ENCODE measurements at places on chromosomes 3 and 15.

GRCh38 chr3:169240786-169241486 lies 422.6 kb downstream of the MECOM start:
- DNase-seq, result no peak

GRCh38 chr15:67305506-67305905 lies 50.9 kb downstream of the IQCH start:
- DNase-seq, result no peak

DNA sequence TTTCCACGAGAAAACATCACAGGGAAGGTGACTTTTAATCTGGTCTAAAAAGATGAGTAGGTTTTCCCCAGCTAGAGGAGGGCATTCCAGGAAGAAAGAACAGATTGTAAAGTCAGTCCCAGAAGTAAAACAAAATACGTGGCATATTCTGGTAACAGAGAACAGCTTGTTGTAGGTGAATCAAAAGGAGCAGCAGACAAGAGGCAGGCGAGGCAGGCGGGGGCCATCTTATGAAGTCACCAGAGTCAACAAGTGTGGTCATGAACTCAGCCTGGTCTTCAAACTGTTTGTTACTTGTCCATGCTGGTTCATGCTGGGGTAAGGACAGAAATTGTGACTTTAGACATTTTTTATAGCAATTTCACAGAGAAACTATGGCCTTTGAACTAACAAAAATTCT lies 4.0 kb upstream of the POPDC2 start:
- DNase-seq, result no peak

DNA sequence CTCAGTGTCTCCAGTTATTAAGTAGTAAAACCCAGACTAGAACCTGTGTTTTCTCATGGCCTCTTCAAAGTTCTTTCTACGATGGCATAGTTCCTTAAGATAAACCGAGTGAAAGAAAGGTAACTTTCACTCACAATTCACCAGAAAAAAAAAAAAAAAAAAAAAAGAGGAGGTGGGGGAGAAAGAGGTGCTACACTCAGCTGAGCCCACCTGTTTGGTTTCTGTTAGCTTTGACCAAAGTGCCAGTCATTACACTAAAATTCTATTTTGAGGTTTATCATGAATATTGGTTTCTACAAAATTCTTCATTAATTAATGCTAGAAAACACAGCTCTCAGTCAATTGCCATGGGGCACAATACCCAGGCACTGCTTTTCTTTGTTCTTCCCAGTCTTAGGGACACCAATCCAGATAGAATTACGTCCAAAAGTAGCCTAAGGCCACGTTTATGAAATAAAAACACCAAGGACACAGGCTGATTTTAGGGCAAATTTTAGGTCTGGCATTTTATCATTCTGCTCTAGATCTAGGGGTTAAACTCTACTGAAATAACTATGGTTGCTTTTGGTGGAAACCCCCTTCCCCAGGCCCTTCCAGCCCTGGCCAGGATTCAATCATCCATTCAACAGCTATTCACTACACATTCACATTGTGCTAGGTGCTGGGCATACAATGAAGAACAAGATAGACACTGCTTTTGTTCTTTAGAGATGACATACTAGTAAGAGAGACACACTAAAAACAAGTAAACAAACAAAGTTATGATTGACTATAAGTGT lies 1097.8 kb downstream of the FHIT start:
- DNase-seq, result no peak

DNA sequence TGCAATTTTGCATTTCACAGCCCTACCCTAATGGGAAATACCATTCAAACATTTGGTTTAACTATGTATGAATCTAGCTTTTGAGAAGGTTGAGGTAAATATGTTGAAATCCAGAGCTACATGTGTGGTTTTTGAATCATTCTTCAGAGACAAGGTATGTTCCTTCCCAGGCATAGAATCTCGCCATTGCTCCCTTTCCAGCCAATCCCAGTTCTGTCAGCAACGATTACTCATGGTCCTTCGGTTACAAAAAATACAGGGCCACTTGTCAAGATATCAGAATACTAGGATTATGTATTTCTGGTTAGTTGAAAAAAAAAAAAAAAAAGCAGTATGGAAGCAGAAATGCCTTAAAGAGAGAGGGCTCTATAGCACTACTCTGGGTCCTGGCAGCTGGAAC lies 182.4 kb downstream of the RBMS3 start:
- no peak for DNase-seq

- no peak for DNase-seq
Observed at GRCh38 chr3:23807424-23808015, 1.8 kb downstream of the UBE2E1 start.

- no peak for DNase-seq
Observed at GRCh38 chr3:186857743-186858142, 15.2 kb downstream of the ADIPOQ start.

DNA sequence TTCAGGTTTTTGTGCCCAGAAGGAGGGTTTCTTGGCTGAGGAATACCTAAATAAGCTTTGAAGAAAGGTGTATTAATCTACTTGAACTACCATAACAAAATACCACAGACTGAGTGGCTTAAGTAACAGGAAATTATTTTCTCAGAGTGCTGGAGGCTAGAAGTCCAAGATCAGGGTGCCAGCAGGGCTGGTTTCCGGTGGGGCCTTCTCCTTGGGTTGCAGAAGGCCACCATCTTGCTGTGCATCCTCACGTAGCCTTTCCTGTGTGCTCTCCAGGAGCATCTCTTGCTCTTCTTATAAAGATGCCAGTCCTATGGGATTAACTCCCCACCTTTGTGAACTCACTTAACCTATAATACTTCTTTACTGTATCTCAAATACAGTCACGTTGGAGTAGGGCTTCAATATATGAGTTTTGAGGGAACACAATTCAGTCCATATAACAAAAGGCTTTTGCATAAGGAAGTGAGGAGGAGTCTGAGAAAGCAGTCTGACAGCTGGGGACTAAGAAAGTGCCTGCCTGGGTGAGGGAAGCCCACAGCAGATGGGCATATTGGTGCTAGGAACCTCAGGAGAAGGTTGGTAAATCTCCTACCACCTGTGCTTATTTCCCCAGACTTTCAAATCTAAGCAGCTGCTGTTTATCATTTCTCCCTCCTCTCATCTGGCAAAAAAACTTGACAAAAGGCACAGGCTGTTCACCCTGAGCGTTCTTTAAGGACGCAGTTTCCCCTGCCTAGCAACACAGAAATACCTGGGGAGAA lies 89.6 kb upstream of the CBLB start:
- DNase-seq, result no peak

- no peak for DNase-seq
Observed at GRCh38 chr3:170513642-170514041, 72.2 kb downstream of the SLC7A14 start.

DNA sequence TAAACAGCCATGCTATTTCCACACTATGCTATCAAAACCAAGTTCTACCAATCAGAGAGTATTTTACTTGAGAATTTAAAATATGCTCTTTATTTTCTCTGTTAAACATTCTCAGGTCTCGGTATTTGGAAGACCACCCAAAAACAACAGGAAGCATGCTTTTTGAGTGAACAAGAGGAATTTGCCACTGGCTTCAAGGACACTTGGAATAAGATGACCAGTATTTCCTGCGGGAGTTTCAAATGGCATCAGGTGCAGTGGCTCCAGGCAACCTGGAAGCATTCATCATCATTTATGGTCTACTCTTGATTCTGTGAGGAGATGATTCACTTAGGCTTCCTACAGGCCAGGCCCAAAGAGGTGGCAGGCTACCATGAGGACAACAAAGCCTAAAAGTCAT lies 305.7 kb upstream of the ATP11B start:
- DNase-seq, result no peak

DNA sequence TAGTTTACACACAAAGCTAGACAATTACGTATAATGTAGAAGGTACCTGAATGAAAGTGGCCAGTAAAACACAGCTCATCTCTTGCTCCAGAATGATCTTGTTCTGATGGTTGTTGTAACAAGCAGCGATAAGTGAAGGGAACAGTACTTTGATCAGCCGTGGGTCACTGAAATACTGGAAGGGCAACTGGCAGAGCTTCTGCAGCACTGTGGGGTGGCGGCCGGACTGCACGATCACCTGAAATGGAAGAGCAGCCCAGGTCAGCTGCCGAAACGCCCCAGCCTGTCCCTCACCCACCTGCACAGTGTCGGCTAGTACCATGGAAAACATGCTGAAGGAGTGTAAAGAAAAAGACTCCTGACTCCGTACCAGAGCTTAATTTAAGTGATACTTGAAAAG lies 17.3 kb downstream of the ISL2 start:
- DNase-seq, result no peak

- peak; percentile 10 for DNase-seq
Observed at GRCh38 chr3:28476194-28476593, 127.6 kb upstream of the AZI2 start.

- no peak for DNase-seq
Observed at GRCh38 chr3:171829841-171830517, 13.2 kb upstream of the TMEM212 start.

GRCh38 chr15:60363087-60363549 lies 34.7 kb downstream of the ANXA2 start:
- no peak for DNase-seq

GRCh38 chr3:64081235-64081630 lies 57.9 kb upstream of the PSMD6 start:
- no peak for DNase-seq

- DNase-seq, result no peak
Observed at GRCh38 chr3:160904691-160905090, 148.7 kb downstream of the PPM1L start.

GRCh38 chr3:50195501-50196252 lies 4.3 kb downstream of the GNAT1 start:
- no peak for DNase-seq

DNA sequence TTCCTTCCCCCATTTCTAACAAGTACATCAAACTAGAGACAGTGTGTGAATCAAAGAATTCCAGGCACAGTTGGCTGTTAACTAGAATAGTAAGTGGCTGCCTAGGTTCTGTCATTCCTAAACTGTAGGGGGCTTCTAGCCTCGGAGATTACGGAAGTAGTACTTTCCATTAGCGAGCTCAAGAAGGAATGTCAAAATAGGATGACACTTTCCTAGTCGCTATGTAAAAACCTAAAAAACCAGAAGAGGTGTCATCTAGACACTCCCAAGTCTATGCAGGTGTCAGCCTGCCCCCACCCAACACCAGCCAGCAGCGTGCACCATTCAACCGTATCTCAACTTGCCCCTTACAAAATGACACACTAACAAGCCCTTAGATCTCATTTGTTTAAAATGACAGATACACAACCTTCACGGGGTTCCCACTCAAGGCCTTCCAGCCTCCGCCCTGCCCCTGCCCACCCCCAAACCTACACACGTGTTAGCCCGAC lies 874 bp downstream of the INO80 start:
- no peak for DNase-seq

- no peak for DNase-seq
Observed at GRCh38 chr3:147269907-147270306, 136.4 kb downstream of the ZIC4 start.

GRCh38 chr3:135056733-135057310 lies 261.8 kb downstream of the EPHB1 start:
- no peak for DNase-seq

DNA sequence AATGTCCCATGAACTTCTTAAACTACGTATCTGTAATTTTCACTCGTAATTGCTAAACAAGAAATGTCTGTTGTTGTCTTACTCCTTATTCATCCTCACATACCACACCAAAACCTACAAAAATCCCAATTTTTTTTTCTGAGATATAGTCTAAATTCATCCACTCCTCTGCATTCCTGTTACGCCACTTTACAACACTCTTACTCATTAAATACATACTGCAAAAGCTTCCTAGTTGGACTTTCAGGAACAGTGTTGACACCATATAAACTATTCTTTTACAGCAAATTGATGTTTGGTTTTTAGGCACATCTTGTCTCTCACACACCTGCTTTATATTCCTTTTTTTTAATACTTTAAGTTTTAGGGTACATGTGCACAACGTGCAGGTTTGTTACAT lies 934.9 kb upstream of the CADM2 start:
- DNase-seq, result no peak

DNA sequence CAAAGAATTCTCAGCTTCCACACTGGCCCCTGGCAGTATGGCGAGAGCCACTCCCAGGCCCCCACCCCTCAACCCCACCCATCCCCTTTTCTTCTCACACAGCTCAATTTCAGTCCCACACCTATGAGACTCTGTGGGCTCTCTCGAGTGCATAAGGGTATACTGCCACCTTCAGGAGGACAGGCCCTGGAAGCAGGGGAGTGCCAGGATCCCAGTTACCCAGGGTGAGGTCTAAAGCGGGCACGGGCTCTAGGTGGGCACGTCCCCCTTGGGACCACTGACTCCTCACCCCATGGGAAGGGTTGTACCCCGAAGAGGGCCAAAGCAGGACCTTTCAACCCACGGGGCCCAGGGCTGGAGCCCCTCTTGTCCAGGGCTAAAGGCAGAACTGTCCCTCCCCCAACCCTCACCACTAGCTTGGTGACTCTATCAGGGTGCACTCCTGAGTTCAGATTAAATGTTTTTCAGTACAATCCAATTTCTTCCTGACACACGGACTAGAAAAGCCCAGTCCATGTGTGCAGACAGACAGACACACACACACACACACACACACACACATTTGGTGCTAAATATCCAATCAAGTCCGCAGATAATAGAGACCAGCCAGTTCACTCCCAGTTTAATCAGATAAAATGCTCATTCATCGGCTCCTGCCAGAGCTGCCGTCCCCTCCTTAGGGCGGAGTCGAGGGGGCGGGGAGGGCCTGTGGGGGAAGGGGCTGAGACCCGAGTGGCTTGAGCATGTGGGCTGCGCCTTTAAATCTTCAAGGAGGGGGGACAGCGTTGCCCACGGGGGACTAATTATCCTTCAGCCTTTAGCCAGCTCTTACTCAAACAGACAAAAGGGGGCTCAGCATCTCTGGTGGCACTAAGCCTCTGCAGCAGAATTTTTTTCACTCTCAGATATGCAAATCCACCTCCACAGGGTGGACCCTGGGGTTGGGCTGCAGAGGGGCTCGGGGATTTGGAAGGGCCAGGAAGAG lies 59.3 kb downstream of the CYP11A1 start:
- DNase-seq, result no peak

DNA sequence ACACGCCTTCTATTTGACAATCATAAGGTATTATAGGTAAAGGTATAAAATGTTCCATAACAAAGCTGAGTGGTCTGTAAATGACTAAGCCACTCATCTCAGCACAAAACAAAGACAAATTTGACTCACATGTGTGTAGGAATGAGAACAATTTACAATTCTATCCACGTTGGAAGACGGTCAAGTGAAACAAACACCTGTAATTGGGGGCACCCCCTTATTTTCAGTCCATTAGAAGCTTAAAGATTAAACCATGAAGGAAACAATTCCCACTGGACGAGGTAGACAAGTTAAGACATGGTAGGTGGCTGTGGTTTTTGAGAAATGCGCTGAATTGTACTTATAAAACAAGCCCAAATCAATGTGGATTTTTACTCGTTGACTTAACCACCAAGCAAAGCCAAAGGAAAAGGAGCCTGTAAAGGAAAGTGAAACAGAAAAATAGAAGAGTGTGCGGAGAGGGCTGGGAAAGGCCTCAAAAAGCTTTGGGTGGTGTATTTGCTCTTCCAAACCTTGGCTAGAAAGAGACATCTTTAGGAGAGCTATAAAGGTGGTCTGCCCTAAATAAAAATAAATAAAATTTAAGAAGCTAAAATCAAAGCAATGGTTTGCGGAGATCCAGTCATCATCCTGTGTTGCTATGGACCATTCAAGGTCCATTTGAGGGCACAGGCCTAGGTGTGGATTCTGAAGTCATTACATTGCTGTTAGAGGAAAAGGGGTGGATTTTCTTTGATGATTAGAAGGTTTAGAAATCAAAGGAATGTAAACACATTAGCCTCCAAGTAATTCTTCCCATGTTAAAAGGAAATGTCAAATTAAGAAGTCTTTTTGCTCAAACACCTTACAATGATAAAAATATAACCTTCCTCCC lies 135.0 kb downstream of the TFG start:
- DNase-seq, result peak; percentile 38

- no peak for DNase-seq
Observed at GRCh38 chr3:87298111-87298718, 21.8 kb upstream of the POU1F1 start.
